Stimulated activated CD4-positive, alpha-beta T cell treated with anti-CD3 and anti-CD28 coated beads, Interleukin-12 subunit alpha, Interleukin-12 subunit beta, amount 100 ng/mL, for 24 hours (primary cell): ENCODE measurements at places on chromosomes 3 and 15.

GRCh38 chr3:173857154-173857553 lies 459.6 kb downstream of the NLGN1 start:
- DNase-seq = no peak

DNA sequence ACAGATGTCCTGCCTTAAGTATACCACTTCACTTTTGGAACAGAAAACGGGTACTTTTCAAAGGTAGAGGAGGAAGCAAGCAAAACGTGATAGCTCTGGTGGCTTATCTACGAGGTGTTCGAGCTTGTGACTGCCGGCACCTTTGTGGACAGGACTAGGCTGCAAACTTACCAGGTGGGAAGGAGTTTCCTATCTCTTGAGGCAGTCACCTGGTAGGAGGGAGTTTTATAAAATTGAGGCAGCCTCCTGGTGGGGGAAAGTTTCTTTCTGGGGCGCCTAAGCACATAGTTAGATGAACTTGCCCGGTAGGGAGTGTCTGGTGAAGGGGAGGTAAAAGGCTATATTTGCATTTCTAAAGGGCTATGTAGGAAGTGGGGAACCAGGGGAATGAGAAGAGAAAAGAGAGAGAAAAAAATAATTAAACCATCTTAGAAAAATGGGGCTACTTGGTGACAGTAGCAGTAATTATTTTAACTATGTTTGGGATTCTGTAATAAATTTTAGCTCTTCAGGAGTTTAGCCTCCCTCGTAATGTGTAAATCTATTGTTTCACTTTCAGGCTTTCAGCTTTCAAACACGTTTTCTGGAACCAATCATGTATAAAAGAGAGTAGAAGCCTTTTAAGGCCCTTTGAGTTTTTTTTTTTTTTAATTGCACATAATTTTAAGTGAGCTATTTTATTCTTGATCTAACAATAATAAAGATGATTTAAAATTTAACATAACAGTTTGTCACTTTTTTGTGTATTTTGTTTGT lies 131.0 kb downstream of the IL5RA start:
- DNase-seq = no peak

- DNase-seq = no peak
Observed at GRCh38 chr3:99960941-99961340, 143.3 kb downstream of the CMSS1 start.

DNA sequence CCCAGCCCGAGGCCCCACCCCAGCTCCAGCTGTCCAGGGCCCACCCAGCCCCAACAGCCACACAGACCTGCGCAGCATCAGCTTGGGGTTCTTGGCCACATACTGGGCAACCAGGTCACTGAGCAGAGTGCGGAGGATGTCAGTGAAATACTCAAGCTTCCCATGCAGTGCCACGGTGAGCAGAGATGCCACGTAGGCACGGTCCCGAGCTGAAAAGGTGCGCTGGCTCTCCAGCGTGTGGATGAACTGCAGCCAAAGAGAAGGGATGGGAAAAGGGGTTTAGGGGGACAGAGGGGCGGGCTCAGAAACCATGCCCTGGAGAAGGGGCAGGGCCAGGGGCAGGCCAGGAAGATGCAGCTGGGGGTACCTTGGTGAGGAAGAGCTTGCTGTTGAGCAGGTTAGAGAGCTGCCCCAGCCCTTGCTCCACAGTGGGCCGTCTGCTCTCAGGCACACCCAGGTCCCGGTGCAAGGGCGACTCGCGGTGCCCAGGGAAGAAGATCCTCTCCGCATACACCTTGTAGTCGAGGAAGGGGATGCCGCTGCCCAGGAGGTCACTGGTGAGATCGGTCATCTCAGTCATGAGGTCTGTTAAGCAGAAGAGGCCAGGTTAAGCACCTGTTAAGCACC lies 17.4 kb downstream of the PLXNB1 start:
- DNase-seq = no peak

DNA sequence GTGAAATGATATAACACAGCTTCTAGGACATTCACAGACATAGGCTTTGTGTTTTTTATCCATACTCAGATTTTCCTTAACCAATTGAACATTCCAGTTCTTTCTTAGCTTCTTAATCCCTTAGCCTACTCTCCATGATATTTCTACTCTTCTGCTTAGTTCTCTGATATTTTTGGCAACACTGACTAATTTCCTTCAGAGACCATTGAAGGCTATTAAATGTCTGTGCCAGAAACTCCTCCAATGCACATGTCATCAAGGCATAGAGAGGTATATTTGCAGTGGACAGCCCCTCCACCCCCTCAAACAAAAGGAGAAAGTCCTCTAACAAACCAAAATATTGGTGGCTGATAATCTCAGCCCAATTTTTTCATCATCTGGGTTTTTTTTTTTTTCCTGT lies 105.9 kb upstream of the TSC22D2 start:
- no peak for DNase-seq

DNA sequence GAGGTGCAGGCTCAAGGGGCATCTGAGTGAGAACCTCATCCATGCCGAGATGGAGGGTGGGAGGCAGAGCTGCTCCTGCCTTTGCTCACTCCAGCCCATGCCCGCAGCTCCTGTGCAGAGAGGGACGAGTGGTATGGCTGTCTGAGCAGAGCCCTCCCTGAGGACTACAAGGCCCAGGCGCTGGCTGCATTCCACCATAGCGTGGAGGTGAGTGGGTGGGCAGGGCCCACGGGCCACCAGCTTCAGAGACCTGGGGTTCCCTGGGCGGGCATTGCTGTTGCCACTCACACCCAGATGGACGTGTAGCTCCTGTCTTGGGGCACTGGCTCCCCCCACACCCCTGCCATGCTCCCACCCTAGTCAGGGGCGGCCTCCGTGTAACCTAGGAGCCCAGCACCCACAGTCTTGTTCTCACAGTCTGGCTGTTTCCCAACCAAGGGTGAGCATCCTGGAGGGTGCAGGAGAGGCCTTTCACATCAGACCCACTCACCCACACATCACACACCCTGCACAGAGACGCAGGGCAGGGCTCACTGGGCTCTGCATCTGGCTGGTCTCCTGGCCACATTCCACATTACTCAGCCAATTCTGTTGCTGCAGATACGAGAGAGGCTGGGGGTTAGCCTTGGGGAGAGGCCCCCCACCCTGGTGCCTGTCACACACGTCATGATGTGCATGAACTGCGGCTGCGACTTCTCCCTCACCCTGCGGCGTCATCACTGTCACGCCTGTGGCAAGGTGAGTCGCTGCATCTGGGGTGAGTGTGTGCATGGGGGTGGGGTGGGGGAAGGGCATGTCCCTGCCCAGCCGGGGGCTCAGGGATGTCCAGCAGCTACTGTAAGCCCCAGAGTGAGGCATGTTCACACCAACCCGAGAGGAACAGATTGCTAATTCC lies 25.3 kb upstream of the NR2C2 start:
- DNase-seq = no peak

DNA sequence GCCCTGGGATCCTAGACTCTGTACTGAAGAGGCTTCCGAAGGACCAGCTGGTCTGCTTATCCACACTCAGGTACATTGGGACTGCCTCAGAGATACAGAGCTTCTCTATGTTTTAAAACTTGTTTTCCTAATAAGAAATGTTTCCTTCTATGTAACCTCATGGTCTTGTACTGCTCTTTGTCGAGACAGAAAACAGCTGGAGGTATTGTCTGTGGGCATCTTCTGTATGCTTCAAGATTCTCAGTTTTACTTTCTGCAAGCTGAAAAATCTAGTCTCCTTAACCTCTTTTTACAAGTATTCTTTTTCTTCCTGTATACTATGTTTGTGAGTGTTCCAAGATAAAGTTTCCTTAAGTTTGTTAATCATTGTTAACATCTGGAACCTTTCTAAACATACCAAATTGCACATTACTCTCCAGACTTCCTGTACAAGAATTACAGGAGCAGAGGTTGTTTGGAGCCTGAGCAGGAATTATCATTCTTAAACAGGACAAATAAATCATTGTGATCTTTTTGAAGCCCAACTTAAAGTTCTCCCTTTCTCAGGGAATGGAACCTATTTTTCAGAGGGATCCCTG lies 358.3 kb upstream of the CFAP20DC start:
- DNase-seq = no peak

DNA sequence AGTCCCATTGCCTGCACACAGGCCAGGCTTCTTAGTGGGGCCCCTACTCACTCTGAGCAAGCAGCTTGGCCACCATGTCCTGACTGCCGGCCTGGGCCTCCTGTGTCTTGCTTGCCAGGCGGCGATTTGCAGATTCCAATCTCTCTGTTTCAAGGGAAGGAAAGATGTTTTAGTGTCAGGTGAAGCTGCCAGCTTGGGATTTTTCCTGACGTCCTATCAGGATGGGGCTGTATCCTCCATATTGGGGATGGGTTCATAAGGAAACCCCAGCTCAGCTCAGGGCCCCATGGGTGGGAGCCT lies 8.5 kb downstream of the AMOTL2 start:
- no peak for DNase-seq

- no peak for DNase-seq
Observed at GRCh38 chr3:78258798-78259197, 1218.9 kb downstream of the ROBO2 start.

- no peak for DNase-seq
Observed at GRCh38 chr3:128112357-128112968, 11.1 kb downstream of the RUVBL1 start.

GRCh38 chr3:15936312-15936711 lies 138.5 kb upstream of the ANKRD28 start:
- DNase-seq = no peak

GRCh38 chr3:135456108-135456790 lies 509.3 kb upstream of the PPP2R3A start:
- no peak for DNase-seq

GRCh38 chr15:78033864-78034263 lies 43.6 kb downstream of the TBC1D2B start:
- DNase-seq = no peak

GRCh38 chr3:125033135-125033534 lies 22.7 kb downstream of the HEG1 start:
- DNase-seq = no peak

- DNase-seq = no peak
Observed at GRCh38 chr3:11467875-11468274, 175.8 kb downstream of the VGLL4 start.

GRCh38 chr15:39855400-39855799 lies 64.7 kb downstream of the GPR176 start:
- DNase-seq = no peak

- DNase-seq = no peak
Observed at GRCh38 chr15:43989938-43990337, 163.1 kb downstream of the WDR76 start.

DNA sequence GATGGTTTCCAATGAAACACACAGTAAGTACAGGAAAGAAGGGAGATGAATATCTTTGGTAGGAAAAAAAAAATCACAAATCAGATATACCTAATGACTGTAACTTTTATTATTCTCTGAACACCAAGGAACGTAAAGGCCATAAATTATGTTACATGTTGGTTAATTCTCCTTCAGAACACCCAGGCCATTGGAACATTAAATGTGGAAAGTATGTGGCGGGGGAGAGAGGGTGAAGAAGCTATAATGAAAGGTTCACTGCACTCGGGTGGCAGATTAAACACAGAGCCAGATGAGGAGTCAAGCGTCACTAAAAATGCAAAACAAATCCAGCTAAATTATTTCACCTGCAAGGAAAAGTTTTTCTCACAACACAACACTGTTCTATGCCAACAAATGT lies 193.8 kb downstream of the FHIT start:
- DNase-seq = no peak

DNA sequence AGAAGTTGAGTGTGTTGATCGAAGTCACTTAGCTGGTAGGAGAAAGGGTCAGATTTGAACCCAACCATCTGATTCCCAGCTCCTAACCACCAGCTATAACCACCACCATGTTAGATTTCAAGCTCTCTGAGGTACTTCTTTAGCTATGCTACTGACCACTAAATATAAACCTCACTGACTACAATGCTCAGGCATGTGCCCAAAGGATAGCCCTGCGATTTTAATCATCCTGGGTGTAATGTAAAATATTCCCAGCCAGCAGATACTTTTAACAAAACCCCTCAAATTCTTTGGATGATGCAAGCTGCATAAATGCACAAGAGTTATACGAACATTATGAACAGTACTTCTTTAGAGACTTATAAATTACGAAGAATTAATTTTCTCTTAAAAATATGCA lies 115.2 kb upstream of the TSC22D2 start:
- DNase-seq = no peak

DNA sequence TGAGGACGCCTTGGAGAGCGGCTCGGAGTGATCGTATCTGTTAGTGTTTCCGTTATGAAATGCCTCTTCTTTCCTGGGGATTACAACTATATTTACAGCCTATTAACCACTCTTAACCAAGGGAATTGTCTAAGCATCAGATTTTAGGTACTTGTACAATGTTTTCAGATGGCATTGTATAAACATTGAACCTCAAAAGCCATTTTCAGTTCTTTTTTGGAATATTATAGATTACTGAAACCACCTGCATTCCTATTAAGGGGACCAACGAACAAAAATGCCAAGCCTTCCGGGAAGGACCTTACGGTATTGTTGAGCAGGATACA lies 1.1 kb downstream of the NEO1 start:
- DNase-seq = no peak

DNA sequence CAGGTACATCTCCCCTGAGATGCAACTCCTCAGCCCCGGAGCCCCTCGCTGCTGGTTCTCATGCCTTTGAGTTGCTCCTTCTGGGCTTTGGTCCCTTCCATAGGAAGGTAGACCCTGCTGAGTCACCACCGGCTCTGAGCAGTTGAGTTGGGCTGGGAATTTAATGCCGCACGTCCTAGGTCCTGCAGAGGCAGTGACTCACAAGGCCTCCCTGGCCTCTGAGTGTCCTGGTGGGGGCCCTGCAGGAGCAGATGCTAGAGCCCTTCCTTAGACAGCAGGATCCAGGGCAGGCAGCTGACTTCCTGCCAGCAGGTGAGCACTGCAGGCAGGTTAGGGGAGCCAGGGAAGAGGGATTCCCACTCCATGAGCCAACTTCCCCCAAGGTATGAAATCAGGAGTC lies 5.5 kb upstream of the NTRK3 start:
- no peak for DNase-seq

DNA sequence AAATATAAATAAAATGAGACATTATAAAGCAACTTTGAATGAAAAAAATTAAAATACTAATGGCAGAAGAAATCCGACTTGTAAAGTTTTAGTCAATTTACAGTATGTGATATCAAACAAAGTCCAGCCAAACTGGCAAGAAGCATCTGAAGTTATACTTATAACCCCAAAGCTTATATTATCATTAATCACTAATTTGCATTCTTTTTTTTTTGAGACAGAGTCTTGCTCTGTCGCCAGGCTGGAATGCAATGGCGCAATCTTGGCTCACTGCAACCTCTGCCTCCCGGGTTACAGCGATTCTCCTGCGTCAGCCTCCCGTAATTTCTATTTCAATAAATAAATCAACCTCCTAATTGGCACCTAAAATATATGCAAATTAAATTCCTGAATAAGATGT lies 80.1 kb downstream of the AQR start:
- no peak for DNase-seq

DNA sequence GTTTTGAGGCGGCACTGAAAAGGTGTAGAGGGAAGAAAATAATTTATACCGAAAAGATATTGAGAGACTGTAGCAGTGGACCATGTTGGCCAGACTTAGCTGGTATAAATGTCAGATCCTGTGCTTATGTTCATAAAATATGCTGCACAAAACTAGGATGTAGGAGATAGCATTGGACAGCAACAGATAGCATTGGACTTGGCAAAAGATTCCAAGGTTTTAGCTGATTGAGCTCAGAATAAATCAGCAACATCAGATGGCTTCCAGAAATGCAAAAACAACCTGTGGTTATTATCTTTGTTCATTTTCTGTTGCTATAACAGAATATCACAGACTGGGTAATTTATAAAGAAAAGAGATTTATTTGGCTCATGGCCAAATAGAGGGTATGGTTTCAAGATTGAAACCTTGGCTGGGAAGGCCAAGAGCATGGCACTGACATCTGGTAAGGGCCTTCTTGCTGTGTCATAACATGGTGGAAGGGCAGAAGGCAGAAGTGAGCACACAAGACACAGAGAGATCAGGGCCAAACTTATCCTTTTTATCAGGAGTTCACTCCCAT lies 34.7 kb downstream of the SLC28A1 start:
- DNase-seq = no peak
